AG09319 (cell line): ENCODE measurements at places on chromosomes 13 and 19.

DNA sequence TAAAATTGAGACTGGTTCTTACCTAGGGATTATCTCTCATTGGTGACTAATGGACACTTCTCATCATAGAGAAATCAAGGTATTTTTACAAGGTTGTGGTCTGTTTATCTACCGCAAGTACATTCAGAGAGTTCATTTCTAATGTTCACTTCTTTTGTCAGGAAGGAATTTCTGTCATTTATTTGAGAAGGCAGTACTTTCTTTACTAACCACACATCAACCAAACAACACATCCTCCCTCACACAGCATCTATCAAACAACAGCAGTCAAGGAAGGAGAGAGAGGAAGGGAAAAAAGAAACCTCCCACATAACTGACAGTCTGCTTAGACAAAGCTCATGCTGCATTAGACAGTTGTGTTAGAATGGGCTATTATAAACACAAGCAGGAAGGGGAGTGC is 182.3 kb upstream of the KLF12 start:
- no peak for DNase-seq

GRCh38 chr19:47595944-47596343 is 13.0 kb upstream of the BICRA start:
- no peak for DNase-seq

GRCh38 chr13:36571444-36571843 is 102.4 kb upstream of the SERTM1 start:
- DNase-seq: no peak

DNA sequence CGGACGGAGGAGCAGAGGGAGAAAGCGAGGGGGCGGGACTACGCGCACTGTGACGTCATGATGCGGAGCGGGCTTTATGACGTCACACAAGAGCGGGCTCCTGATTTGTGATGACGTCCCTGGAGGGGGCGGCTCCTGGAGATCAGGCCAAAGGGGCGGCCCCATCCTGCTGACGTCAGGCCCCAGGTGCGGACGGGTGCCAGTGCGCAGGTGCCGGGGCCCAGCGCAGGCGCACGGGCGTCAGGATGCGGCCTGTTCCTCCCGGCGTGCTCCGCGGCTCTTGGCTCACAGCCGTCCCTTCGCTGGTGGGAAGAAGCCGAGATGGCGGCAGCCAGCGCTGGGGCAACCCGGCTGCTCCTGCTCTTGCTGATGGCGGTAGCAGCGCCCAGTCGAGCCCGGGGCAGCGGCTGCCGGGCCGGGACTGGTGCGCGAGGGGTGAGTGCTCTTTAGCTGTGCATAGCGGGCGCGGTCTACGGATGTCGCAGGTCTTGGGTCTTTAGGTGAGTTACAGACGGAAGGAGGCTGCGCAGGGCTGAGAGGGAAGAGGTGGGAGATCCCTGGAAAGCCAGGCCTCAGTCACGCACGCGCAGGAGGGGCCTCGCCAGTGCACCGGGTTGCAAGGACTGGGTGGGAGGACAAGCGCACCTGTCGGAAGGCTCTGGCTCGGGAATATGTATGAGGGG is at the start of the genes EMC10 and GARIN5A:
EMC10 (plus strand) TSS at position 284 of the 683 bp plus-strand sequence; CDS start at position 322, 38 bp downstream.
GARIN5A (minus strand) TSS at position 625 of the 683 bp plus-strand sequence; CDS start at position 165, 460 bp downstream.
- DNase-seq: peak; percentile 87

GRCh38 chr13:59016250-59016649 is 1147.5 kb downstream of the DIAPH3 start:
- no peak for DNase-seq

- DNase-seq: no peak
These were observed 6.2 kb downstream of the MYO1F start for GRCh38 chr19:8571006-8571411.
